ENCODE measurements at places on chromosomes 5 and 9. TPM values are rescaled to one million over a fixed set of nuclear protein-coding genes. Genes with fewer than 3 reads are reported as not detected.

The LRRC70 gene
- 5.8 TPM for total RNA-seq

- DNase-seq = no peak
Measured at GRCh38 chr9:73056245-73056644, 95.4 kb upstream of the ANXA1 start.

DNA sequence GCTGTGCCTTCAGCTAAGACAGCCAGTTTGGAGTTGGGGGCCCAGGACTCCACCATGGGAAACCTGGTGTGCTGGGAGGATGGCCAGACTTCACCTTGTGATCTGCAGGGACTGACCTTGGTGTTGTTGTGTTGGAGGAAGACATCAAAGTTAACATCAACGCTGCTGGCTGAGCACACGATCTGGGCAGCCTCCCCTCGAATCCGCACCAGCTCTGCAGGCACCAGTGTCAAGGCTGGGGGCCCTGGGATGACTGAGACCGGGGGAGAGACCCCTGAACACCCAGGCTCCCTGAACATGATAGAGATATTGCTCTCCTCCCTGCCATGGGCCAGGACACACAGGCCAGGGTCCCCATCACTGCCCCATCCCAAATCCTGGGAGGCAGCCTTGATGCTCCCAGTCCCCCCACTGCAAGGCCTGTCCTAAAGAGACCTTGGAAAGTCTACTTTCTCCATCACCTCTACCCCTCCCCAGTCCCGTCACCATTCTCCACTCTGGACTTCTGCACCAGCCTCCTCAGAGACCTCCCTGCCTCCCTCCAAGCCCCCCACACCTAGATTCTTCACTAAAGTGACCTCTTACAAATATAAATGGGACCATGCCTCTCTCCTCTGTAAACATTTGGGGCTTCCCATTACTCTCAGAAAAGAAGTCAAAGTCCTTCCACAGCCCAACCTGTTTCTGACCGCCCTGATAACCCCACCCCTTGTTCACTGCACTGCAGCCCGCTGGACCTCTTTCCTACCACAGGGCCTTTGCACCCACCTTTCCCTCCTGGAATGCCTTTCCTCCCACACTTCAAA lies 8.2 kb downstream of the CSF1R start:
- DNase-seq = no peak

The MPDZ gene
- total RNA-seq = 70.7 TPM
